ENCODE measurements at places on chromosomes 6 and 20.
A peak's percentile ranks its signal among the peaks of the same experiment; 100 is the strongest.

- peaks cover 1% of the 10 kb centered on the region for H3K27me3 ChIP-seq
- DNase-seq = no peak
- H3K4me3 ChIP-seq = no peak overlapping the region
- H3K36me3 ChIP-seq = no peaks in the 10 kb centered on the region
These were observed 84.2 kb upstream of the PCSK2 start for GRCh38 chr20:17142666-17143065.

DNA sequence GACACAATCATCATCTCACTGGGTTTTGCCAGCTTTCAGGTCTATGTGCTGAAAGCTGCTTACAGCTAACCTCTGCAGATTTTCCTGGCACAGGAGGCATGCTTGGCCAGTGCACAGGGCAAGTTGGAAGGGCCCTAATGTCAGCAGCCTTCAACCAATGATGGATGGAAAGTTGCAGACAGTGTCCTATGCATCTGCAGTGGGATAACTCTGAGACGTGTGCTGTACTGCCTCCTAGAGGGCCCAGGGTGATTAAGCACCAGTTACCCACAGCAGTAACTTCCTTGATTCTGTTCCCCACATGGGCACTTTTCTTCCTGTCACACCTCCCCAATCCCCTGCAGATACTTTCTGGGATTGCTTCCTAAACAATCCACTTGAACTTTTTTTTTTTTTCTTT, 38.6 kb downstream of the OVOL2 start:
- H3K27ac ChIP-seq = no peak overlapping the region
- no peaks in the 10 kb centered on the region for H3K36me3 ChIP-seq
- peaks cover 6% of the 10 kb centered on the region for H3K27me3 ChIP-seq

DNA sequence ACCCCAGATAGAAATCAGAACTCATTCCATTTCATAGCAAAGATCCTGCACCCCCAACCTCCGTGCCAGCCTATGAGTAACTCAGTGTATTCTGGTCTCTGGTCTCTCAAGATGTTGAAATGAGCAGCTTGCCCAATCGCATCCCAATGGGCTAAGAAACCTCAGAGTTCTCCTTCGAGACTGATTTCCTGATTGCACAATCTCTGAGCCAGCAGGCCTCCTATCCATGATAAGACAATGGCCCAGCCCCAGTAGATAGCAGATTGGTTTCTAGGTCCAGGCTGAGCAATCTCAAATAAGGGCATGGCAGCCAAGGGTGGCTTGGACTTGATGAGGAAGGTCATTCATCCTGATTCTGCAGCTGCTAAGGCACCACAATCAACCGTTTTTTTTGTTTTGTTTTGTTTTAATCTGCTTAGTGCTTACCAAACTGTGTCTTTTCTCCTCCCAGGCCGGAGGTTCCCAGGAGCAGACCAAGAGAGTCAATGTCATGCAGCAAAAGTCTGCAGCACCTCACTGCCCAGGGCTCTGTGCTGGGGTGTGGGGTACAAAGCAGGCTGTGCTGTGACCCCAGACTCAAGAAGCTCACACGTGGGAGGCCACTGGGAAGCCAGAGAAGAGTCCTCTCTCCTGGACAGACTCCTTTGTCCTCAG, 125.1 kb upstream of the NXT1 start:
- H3K27me3 ChIP-seq = peaks cover 6% of the 10 kb centered on the region
- H3K36me3 ChIP-seq = no peaks in the 10 kb centered on the region
- DNase-seq = no peak
- H3K27ac ChIP-seq = no peak overlapping the region

DNA sequence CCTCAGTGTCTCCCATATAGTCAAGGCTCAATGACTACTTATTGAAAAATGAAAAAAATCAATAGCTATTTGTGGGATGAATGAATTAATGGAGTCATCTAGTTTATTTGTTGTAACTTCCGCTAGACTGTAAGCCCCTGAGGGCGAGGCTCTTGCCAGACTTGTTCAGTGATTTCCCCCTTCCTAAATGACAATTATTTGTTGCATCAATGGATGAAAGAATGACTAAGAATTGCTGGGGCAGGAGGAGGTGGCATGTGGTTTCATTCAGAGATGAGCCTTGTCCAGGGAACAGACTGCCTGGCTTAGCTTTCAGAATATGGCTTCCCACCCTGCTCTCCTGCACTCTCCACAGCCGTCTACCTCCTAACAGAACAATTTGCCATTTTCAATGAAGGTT, 1.1 kb upstream of the PRELID3B start:
- H3K4me3 ChIP-seq = no peak overlapping the region
- peaks cover 33% of the 10 kb centered on the region for H3K4me1 ChIP-seq
- no peaks in the 10 kb centered on the region for H3K36me3 ChIP-seq

DNA sequence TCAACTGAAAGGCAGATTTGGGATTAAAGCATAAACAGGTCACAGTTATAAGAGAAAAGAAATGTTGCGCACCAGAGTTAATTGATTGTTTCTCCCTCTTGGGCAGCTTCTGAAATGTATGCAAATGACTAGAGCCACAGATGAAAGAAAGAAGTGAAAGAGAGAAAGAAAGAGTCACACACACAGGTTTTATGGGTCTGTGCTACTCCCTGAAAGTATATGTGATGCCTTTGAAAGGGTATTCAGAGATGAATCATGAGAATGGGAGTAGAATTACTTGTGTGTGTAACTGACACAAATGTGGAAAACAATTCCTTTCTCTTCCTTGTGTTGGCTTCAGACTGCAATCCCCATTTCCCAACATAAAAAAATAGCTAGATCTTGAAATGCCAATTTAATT, 196.9 kb downstream of the FOXA2 start:
- H3K4me3 ChIP-seq = no peak overlapping the region
- DNase-seq = no peak
- no peaks in the 10 kb centered on the region for H3K36me3 ChIP-seq
- no peak overlapping the region for H3K27ac ChIP-seq
- H3K27me3 ChIP-seq = no peaks in the 10 kb centered on the region

DNA sequence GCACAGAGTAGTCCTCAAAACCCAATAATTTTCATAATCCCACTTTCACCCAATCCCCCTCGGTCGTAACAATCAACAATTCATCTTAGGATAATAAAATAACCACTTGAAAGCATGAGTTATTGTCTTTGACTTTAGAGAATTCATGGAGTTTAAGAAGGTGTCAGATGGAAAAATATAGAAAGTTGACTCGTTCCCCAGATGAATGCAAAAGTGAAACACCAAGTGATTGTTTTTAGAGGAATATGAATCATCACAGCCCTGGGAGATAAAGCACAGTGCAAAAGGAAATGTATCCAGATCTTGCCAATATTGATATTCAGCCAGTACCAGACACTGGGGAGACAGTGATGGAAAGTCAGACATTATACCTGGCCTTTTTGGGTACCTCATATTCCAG, 860.5 kb downstream of the DHX35 start:
- H3K4me3 ChIP-seq = no peak overlapping the region
- no peaks in the 10 kb centered on the region for H3K36me3 ChIP-seq
- H3K27me3 ChIP-seq = peaks cover 5% of the 10 kb centered on the region
- H3K4me1 ChIP-seq = no peaks in the 10 kb centered on the region
- no peak for DNase-seq

- peaks cover 50% of the 10 kb centered on the region for H3K36me3 ChIP-seq
- H3K27me3 ChIP-seq = no peaks in the 10 kb centered on the region
- no peak overlapping the region for H3K4me3 ChIP-seq
- no peak for DNase-seq
- H3K27ac ChIP-seq = no peak overlapping the region
These were observed 20.8 kb downstream of the TBC1D7 start for GRCh38 chr6:13307508-13307995.

GRCh38 chr6:134451529-134451928, 133.6 kb upstream of the SGK1 start:
- H3K4me3 ChIP-seq = no peak overlapping the region
- H3K27me3 ChIP-seq = no peaks in the 10 kb centered on the region
- peaks cover 5% of the 10 kb centered on the region for H3K4me1 ChIP-seq
- H3K27ac ChIP-seq = no peak overlapping the region
- no peaks in the 10 kb centered on the region for H3K36me3 ChIP-seq

GRCh38 chr6:169190144-169190584, 63.5 kb downstream of the THBS2 start:
- H3K36me3 ChIP-seq = no peaks in the 10 kb centered on the region
- no peaks in the 10 kb centered on the region for H3K4me1 ChIP-seq
- H3K27me3 ChIP-seq = no peaks in the 10 kb centered on the region
- no peak for DNase-seq
- no peak overlapping the region for H3K27ac ChIP-seq
- no peak overlapping the region for H3K4me3 ChIP-seq

DNA sequence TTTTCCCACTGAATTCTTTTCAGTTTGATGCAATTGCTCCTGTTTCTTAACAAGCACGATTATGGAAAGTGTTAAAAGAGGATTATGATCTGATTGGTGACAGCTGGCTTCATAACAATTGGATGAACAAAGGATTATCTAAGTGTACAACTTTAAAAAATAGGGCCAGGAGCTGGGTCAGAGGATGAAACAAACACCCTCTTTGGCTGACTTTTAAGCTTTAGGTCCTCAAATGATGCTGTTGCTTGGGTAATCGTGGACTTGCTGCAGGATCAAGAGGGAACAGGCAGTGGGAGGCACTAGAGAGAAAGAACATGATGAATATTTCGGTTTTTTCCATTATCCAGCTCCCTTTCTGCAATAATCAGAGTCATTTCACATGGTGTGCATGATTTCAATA, 35.5 kb upstream of the TMX4 start:
- peaks cover 4% of the 10 kb centered on the region for H3K27me3 ChIP-seq
- H3K27ac ChIP-seq = no peak overlapping the region
- no peak overlapping the region for H3K4me3 ChIP-seq
- H3K36me3 ChIP-seq = no peaks in the 10 kb centered on the region
- H3K4me1 ChIP-seq = no peaks in the 10 kb centered on the region
- no peak for DNase-seq

GRCh38 chr20:50398471-50398820, 111.7 kb upstream of the PTPN1 start:
- H3K4me3 ChIP-seq = no peak overlapping the region
- H3K4me1 ChIP-seq = no peaks in the 10 kb centered on the region
- no peaks in the 10 kb centered on the region for H3K36me3 ChIP-seq
- no peaks in the 10 kb centered on the region for H3K27me3 ChIP-seq
- no peak for DNase-seq

GRCh38 chr20:48801197-48801596, 26.6 kb downstream of the PREX1 start:
- H3K4me3 ChIP-seq = no peak overlapping the region
- peaks cover 93% of the 10 kb centered on the region for H3K4me1 ChIP-seq
- peaks cover 16% of the 10 kb centered on the region for H3K36me3 ChIP-seq
- H3K27me3 ChIP-seq = no peaks in the 10 kb centered on the region
- no peak overlapping the region for H3K27ac ChIP-seq

DNA sequence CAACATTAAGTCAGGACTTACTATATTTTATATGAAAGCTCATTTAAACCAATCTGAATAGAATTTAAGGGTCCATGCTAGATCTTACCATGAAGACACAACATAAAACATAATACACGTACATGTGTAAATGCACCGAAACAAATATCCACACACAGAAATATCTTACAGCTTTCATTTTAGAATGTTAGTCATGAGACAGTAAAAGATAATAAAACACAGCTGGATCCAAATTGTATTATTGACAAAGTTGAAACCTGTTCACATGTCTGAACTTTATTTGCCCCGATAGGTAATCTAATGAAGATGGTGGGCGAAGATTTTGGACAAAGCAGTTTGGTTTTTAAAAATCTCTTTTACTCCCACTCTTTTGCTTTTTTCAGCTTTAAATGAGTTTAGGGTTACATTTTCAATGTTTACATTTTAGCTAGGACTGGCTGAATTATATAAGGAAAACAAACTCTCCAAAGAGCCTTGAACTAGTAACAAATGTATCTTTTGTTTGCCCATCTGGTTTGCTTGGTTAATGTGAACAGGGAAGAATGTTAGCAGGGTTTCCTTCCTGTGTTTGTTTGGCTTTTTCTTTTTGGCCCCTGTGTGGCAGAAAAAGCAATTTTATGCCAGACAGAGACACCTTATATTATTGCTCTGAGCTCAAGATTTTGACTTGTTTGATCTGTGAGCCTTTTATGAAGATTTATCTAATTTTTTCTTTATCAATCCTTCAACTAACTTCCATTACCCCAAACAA, 5.1 kb upstream of the TMEM181 start:
- no peak overlapping the region for H3K4me3 ChIP-seq
- no peaks in the 10 kb centered on the region for H3K36me3 ChIP-seq
- H3K27me3 ChIP-seq = no peaks in the 10 kb centered on the region
- no peak overlapping the region for H3K27ac ChIP-seq

- no peaks in the 10 kb centered on the region for H3K27me3 ChIP-seq
- peak overlapping the region; percentile 87 for H3K4me3 ChIP-seq
- H3K4me1 ChIP-seq = peaks cover 9% of the 10 kb centered on the region
- H3K36me3 ChIP-seq = no peaks in the 10 kb centered on the region
- DNase-seq = no peak
These were observed 735 bp downstream of the FAM135A start for GRCh38 chr6:70413992-70414494.

DNA sequence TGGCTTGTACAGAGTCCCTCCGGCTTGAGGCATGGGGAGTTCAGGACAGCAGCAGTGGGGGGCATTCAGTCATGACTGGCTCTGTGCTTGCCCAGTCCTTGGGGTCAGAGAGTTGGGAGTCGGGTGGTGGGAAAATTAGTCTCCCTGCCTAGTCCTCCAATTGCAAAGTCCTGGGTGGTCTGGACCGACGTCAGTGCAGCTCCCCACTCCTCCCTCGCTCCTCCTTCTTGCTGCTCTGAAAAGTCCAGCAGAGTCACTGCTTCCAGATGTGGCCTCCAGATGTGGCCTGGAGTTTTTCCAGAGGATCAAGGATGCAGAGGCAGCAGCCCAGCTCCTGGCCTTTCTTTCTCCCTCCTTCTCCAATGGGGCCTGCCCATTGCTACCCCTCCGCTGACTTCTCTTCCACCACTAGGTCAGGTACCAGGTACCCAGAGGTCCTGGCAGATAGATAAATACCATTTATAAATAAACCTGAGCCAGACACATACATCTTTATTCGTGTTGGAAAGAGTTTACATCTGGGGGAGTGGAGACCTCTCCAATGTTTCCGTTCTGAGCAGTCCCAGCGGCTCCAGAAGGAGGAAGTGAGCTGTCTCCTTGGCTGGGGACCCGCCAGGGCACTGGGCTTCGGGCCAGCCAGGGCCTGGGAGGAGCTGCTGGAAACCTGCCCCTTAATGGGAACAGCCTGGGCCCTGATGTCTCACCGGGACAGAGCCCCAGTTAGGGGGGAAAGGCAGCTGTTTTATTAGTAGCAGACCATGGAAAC, 49.0 kb upstream of the RNF24 start:
- H3K27ac ChIP-seq = no peak overlapping the region
- H3K4me3 ChIP-seq = no peak overlapping the region
- no peak for DNase-seq
- no peaks in the 10 kb centered on the region for H3K36me3 ChIP-seq
- H3K4me1 ChIP-seq = peaks cover 19% of the 10 kb centered on the region
